ENCODE measurements at places on chromosomes 2 and 18. TPM values are rescaled to one million over a fixed set of nuclear protein-coding genes. Genes with fewer than 3 reads are reported as not detected.

The ZSWIM2 gene
- not detected for total RNA-seq

The CAPN13 gene
- 0.94 TPM for total RNA-seq

The GREB1 gene
- total RNA-seq = 41.7 TPM

The TUBB8B gene
- 0.36 TPM for total RNA-seq

The PER2 gene
- 5.5 TPM for total RNA-seq

The ZNF521 gene
- 16.8 TPM for total RNA-seq

The SOX11 gene
- 56.5 TPM for total RNA-seq

The LIMS2 gene
- total RNA-seq = 4.9 TPM

The SCYGR8 gene
- not detected for total RNA-seq

DNA sequence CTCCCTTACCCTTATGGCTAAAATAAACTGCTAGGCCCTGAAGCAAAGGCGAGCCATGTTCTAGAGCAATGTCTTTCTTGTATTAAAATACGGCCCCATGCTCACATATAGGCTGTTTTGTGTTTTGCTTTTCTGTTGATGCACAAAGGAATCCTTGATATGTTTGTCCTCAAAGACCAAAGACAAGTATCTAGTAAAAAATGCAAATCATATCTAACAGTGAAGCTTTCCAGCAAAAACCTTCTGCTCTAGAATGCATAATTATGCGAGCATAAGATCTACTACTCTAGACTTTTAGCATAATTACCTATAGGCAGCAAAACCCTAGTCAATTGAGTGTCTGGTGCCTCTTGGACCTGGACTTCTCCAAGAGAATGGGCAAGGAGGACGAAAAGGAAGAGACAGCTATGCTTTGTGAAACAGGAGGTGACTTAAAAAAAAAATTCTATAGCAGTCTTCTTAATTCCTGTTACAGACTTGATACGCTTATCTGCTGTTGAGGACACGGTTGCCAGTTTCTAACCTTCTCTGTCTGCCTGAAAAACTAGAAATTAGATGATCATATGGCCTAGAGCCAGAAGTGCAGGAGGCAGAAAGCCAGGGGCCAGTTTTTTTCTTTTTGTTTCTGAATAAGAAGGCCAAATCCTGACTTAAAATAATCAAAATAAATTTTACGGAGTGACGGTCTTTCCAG is 1.5 kb upstream of the AMMECR1L start:
- no peak for DNase-seq

DNA sequence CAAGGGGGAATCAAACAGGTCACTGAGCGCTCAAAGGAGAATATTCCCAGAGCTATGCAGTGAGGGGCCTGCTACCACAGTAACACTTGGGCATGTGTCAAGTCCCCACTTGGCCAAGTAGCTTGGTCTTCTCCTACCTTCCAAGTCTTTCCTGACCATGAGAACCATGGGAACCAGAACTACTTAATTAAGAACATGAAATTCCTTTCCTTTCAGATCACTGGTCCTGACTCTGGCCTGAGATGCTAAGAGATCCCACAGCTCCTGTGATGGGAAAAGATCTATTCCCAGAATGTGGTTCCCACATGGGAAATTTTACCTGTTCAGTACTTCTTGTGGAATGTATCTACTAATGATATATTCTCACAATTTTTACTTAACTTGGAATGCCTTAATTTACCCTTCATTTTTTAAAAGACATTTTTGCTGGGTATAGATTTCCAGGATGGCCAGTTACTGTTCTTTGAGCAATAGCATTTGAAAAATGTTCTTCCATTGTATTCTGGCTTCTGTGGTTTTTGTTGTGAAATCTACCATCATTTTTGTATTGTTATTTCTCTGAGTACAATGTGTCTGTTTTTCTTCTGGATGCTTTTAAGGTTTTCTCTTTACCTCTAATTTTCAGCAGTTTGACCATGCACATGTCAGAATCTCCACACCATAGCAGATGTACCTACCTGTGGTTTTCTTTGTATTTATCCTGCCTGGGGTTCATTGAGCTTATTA is 37.9 kb downstream of the KCNIP3 start:
- DNase-seq = no peak

- no peak for DNase-seq
Measured at GRCh38 chr2:142824756-142825155, 52.7 kb upstream of the KYNU start.

GRCh38 chr2:219820767-219821166 is 193.3 kb downstream of the SLC4A3 start:
- DNase-seq = no peak

- DNase-seq = no peak
Measured at GRCh38 chr2:241017228-241017940, 19.0 kb downstream of the SNED1 start.

DNA sequence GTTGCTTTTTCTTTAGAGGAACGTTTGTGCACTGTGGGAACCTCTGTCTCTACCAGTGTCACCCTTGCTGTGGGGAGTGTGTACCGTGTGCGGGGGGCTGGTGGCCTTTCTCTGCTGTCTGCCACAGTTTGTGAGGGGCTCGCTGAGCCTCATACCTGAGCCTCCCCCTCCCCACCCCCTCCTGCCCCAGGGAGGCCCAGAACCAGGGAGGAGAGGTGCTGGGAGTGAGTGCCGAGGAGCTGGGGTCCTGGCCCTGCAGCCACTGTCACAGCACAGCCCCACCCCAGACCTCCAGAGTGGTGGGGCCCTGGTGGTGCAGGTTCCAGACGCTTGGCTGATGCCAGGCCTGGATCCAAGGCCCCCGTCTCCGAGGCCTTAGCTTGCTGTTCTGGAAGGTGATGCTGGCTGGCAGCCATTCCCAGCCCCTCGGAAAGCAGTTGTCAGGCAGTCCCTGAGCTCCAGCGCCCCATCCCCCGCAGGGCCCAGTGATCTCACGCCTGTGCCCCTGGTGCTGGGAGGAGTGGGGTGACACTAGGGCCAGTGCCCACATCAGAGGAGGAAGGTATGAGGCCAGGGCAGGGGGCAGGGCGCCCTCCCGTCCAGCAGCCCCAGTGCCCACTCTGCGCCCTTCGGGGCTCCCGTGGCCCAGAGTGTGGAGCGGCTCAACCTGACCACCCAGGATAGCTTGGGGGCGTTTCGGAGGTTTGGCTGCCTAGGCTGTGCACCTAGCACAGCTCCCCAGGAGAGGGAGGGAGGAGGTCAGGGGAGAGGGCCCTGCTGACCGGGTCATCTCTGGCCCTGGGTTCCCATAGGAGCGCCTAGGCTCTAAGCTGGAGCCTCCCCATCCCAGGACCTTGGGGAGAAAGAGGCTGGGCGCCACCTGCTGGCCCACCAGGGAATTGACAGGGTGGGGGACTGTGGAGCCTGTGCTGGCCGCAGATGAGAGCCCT is 53.0 kb upstream of the ALPP start:
- DNase-seq = no peak

DNA sequence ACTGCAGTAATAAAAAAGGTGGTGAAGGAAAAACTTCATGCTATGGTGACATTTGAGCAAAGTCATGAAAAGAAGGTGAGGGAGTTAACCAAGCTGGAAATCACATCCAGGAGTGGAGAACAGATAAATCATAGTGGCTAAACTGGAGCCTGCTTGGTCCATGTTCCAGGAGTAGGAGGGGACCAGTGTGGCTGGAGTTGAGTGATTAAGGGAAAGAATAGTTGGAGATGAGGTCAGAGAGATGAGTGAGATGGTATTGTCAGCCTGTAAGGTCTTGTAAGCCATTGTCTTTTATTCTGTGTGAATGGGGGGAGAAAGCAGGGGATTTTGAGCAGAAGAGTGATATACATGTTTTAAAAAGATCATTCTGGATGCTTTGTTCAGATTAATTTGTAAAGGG is 52.3 kb downstream of the NABP1 start:
- DNase-seq = no peak

GRCh38 chr2:161324876-161325275 is 16.7 kb downstream of the PSMD14 start:
- no peak for DNase-seq

- no peak for DNase-seq
Measured at GRCh38 chr2:214104219-214104618, 306.6 kb upstream of the VWC2L start.
